ENCODE measurements at places on chromosomes 5 and 9.

DNA sequence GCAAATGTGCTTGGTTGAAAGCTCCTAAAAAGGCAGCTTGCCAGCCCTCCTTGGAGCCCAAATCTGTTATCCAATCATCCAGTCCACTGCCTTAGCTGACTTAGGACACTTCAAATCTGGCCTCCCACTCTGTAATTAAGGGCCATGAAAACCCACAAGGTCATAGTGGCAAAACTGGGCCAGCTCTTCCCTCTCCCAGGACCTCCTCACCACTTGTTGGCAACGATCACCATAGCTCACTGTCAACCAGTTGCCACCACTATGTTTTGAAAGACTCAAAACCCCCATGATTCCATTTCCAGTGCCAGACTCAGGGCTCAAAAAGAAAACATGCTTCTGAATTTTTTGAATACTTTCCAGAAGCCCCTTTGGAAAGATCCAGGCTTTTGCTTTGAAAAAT lies 107.5 kb downstream of the NREP start:
- DNase-seq, result no peak

- no peak for DNase-seq
Observed at GRCh38 chr9:15268782-15269181, 38.2 kb downstream of the TTC39B start.

GRCh38 chr5:116455061-116455460 lies 119.6 kb downstream of the SEMA6A start:
- no peak for DNase-seq

GRCh38 chr9:130860458-130861316 lies 25.6 kb downstream of the ABL1 start:
- no peak for DNase-seq

DNA sequence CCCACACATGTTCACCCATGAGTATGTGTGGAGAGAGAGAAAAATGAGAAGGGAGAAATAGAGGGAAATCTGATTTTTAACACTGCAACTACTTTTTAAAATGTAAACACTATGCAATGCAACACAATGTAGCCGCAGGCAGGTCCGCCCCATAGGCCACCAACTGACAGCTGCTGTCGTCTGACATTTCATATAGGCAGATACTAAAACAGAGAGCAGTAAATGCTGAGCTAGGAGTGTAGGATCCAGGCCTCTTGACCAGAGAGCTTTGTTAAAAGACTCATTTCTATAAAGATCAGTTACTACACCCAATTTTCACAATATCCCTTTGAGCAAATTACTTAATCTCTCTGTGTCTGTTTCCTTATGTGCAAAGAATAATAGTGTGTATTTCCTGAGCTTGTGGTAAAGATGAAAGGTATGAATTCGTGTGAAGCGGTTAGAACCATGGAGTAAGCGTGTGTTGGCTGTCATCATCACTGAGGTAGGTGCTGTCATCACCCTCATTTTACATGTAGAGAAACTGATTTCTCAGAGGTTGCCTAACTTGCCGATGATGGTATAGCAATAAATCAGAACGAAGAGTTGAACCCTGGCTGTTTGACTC lies 55.2 kb upstream of the PDE8B start:
- peak; percentile 11 for DNase-seq

- peak; percentile 72 for DNase-seq
Observed at GRCh38 chr9:134455934-134456755, 129.9 kb downstream of the RXRA start.

DNA sequence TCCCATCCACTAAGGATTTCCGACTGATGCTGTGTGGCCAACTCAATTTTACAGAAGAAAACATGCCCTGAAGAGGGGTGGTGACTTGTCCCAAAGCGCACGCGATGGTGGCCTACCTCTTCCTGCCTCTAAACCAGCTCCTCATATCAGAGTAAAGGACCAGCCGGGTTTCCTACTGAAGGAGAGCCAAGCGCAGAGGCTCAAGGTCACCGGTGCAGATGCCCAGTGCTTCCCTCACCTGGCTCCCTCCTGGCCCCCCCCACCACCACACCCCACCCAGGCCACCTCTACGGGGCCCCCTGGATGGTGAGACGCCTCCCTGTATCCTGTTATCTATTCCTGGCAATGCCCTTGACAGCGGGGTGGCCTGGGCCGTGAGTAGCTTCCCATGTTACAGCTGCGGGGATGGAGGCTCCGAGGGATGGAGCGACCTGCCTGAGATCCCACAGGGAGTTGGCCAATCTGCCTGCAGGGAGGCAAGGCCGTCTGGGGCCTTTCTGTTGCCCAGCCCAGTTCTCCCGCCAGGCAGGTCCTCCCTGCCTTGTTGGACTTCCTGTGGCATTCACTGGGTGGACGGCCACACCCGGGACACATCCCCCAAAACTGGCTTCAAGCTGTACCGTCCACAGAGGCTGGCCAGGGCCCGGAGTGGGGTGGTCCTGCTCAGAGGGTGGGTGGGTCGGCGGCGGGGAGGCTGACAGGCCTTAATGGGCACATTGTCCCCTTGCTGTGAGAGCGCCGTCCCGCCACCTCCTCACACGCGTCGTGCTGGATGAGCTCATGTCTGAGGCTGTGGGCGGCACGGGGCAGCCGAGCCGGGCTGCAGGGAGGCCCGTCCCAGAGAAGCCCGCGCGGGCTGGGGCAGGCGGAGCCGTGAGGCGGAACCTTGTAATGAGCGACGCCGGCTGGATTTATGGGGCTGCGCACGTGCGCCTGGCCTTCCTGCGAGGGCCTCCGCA lies 72.5 kb downstream of the MACROH2A1 start:
- DNase-seq, result no peak

- no peak for DNase-seq
Observed at GRCh38 chr5:179991106-179991505, 80.5 kb downstream of the RNF130 start.

DNA sequence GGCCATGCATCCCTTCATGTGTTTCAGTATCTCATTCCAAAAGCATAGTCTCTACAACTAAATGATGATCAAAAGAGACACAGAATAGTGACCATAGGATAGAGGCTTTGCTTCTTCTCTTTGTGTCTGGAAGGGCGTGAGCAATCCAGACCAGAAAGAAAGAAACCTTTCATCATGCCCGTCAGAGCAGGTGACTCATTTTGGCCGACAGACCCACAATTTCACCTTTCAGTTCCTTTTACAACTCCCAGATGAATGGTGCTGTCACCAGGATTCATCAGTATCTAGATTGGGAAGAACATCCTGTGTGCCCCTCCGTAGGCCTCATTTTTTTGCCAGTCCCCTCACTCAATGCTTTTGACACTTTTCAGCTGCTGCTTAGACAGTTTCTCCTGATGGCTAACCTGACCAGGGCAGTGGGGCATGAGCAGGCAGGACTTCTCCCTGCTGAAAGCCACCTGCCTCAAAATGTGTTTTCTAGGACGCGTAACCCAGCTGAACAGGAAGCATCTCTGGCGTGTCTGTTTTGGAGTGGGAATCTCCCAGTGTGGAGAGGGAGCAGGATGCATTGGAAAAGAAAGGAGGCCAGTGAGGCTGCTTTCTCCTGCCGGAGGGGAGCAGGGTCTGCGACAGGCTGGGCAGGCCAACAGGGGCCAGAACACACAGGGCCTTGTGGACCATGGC lies 21.2 kb downstream of the ABLIM3 start:
- DNase-seq, result no peak

GRCh38 chr9:136609838-136610311 lies 52.8 kb upstream of the EGFL7 start:
- no peak for DNase-seq

- no peak for DNase-seq
Observed at GRCh38 chr9:118058227-118058626, 354.0 kb downstream of the TLR4 start.

DNA sequence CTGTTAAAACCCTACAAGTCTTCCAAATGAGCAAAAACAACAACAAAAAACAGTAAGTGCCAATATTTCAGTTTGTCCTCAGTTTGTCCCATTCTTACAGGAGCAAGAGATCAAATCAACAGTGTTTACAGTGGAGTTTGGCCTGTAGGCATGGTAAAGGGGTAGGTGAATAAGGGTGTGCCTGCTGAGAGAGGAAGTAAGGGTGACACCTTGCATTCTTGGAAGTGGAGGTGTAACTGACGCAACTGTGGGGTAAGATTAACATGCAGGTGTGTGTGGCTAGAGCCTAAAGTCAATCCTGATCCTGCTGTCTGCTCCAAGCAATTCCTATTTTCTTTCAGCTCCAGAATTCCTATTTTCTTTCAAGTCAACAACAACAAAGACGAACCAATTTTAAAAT lies 43.4 kb downstream of the PFDN1 start:
- DNase-seq, result no peak

- DNase-seq, result no peak
Observed at GRCh38 chr5:175844174-175844573, 27.2 kb upstream of the CPLX2 start.

GRCh38 chr5:34716986-34717385 lies 60.9 kb downstream of the RAI14 start:
- DNase-seq, result no peak

DNA sequence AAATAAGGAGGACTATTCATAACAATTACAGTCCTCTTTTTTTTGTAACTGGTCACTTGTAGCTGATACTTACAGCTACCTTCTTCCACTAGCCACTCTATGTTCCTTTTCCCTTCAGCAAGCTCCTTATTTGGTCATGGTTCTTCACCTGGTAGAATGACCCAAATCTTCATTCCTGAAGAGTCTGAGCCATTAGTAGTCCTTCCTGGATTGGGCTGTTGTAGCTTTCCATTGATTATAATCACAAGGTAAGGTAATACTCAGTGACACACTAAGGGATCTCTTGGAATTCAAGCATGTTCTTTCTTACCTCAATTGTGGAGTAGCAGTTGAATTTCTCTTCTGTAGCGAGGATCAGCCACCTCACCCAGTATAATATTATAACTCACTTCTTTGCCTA lies 25.5 kb upstream of the ITGA2 start:
- DNase-seq, result no peak

DNA sequence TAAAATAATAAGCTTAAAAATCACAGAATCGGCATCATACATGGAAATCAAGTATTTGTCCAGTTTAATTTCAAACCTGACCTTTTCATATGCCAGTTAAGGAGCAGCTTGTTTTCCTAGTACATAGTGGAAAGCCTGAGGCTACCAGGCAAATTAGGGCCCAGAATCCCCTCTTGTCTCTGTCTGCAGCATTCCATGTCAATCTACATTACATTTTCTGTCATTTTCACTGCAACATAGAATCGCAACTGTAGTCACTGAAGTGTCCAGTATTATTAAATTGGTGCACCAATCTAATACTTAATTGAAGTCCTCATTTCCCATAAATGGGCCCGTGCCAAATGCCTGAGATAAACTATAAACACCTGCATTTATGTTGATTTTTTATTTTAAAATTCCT lies 1352.2 kb upstream of the ACO1 start:
- DNase-seq, result no peak

GRCh38 chr9:131693651-131694597 lies 46.0 kb downstream of the RAPGEF1 start:
- DNase-seq, result no peak

- no peak for DNase-seq
Observed at GRCh38 chr9:253539-253938, 38.9 kb downstream of the DOCK8 start.

DNA sequence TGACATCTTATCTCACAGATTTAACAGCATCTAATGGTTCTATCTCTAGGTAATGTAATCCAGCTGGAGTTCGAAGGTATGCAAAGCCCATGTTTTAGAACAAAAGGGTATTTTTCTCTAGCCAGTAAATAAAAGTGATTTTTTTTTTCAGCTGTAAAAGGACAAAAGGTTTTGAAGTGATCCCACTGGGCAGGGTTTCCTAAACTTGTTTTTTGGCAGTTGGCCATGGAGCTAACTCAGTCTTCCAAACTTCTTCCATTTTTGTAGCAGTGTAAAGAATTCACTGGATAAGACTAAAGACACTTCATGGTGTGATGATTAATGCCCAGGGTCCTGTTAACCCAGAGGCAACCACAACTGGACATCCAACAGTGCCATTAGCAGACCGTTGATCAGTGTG lies 63.8 kb downstream of the TMEM252 start:
- DNase-seq, result no peak

DNA sequence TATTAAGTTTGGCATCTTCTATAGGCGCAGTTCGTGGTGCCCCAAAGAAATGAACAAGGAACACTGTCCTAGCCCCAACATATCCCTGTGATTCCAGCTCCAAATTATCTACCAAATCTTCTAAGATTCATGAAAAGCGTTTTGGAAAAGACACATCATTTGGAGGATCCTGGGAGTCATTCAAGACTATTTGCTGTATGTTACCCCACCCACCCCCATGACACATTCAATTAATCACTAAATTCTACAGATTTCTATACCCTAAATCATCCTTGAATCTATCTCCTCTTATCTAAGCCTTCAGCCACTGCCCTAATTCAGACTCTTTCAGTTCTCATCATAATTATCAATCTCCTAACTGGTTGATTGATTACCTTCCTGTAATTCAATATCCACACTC lies 5.5 kb upstream of the RUSC2 start:
- DNase-seq, result no peak

DNA sequence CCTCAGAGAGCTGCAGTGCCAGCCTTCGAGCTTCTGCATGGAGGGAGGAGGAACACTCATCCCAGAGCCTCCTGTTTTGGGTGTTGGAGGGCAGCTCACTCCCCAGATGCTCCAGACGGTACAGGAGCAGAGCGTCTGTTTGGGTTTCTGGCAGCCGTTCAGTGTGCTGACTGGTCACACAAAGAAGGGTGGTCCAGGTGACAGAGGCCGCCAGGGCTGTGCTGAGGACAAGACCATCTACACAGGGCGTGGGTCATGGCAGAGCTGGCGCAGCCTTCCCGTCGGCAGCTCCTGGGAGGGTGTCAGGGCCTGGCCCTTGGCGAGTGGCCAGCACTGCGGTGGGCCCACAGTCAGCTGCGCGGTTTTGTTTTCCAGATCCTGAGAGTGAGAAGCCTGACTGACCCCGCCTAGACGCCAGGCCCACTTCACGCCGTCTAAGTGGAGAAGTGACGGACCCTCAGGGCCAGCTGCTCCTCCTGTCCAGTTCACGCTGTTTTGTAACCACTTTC lies 131.4 kb upstream of the FAM120A start:
- DNase-seq, result no peak

GRCh38 chr5:150404941-150405816 lies 7.5 kb downstream of the CD74 start:
- DNase-seq, result no peak

DNA sequence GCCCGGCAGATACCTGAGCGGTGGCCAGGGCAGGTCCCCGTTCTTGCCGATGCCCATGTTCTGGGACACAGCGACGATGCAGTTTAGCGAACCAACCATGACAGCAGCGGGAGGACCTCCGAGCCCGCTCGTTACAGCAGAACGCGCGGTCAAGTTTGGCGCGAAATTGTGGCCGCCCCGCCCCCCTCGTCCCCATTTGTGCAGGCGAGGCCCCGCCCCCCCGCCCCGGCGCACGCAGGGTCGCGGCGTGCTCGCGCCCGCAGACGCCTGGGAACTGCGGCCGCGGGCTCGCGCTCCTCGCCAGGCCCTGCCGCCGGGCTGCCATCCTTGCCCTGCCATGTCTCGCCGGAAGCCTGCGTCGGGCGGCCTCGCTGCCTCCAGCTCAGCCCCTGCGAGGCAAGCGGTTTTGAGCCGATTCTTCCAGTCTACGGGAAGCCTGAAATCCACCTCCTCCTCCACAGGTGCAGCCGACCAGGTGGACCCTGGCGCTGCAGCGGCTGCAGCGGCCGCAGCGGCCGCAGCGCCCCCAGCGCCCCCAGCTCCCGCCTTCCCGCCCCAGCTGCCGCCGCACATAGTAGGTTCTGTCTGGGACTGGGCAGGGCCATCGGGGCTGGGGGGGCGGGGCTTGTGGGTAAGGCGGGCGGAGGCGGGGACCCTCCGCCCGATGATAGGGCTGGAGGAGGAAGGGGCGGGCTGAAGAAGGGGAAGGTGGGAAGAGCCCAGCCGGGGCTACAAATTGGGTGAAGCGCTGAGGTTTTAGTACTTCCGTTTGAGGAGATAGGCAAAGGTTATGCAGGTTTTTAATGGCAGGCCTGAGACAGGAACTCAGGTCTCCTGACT lies at the start of the genes DHFR and MSH3:
DHFR (minus strand) TSS at position 593 of the 840 bp plus-strand sequence; CDS start at position 99, 494 bp downstream.
MSH3 (plus strand) TSS at position 262 of the 840 bp plus-strand sequence; CDS start at position 338, 76 bp downstream.
- DNase-seq, result peak; percentile 87
